ENCODE measurements at places on chromosomes 1 and 21.
A peak's percentile ranks its signal among the peaks of the same experiment; 100 is the strongest.

DNA sequence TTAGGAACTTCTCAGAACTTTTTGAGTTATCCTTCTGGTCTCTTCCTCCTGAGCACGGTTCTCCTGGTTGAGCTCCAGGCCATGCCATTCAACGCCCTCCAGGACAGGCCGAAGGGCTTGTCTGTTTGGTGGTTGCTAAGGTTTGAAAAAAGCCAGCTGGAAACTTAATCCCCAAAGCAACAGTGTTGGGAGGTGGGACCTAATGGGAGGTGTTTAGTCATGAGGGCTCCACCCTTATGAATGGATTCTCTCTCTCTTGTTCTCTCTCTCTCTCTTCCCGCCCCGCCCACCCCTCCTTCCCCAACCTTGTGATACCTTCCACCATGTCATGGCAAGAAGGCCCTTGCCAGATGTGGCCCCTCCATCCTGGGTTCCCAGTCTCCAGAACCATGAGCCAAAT is 829 bp downstream of the KCNE1 start:
- no peak for DNase-seq

DNA sequence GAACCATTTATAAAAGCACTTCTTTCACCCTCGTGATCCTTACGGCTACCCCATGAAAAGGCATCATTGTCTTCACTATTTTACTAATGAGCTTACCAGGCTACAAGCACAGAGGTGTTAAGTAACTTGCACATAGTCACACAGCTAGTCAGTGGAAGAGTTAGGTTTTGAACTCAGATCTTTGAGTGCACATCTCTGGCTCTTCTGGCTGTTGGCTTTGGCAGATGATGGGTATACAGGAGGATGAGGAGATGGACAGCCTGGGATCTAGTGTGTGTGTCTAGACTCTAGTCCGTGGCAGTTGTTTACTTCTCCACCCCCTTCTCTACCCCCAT is 11.6 kb downstream of the VANGL2 start:
- no peak for DNase-seq

DNA sequence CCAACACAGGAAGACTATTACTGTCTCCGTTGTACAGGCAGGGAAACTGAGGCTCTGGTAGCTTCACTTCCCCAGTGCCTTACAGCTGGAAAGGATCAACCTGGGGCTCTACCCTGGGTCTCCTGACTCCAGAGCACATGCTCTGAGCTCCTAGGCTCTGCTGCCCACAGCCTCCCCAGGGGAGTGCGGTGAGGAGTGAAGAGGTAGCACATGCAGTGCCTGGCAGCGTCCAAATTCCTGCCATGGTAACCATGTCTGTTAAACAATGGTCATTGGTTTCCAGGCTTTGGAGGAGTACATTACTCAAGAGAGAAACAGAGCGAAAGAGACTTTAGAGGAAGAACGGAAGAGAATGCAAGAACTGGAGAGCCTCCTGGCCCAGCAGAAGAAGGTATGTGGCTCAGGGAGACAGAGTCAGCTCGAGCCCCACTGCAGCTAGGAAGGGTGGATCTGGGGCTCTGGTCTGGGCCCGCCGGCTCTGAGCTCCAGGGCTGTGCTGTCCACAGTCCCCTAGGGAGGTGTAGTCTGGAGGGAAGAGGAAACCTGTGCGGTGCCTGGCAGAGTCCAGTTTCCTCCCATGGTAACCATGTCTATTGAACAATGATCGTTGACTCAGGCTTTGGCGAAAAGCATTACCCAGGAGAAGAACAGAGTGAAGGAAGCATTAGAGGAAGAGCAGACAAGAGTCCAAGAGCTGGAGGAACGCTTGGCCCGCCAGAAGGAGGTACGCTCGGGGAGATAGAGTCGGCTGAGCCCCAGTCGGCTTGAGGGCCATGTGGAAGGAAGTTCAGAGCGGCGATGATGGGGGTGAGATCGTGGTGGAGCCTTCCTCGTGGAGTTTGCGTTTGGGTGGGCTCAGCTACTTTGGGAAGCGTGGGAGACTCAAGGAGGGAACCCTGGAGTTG is 64.6 kb upstream of the EFHD2 start:
- DNase-seq = no peak

DNA sequence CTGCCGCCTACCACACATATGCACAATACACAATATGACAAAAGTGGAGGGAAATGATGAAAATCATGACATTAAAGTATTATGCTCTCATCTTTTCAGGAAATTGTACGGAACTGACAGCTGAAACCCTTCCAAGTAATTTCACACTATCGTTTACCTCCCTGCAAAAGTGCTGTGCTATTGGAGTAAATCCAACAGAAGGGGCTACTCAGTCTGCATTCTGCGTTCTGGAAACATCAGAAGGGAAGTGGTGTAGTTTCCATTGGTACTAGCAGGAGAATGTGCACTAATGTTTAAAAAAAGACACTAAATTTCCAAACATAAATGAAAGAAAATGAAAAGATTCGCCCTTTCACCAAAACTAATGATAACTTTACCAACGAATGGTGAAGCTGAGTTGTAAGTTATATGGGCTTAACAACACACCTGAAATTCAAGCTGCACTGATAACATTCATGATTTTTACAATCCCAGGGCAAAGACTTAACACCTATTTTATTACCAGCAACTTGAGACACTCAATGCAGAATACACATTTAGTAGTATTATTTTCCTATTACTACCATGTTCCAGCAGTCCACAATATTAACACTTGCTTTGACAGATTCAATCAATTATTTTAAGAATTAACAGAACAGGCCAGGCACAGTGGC is 3.2 kb downstream of the DENND1B start:
- no peak for DNase-seq

- no peak for DNase-seq
Measured at GRCh38 chr1:7430691-7431090, 340.4 kb upstream of the VAMP3 start.

GRCh38 chr1:228866468-228866867 is 131.2 kb downstream of the RHOU start:
- DNase-seq = peak; percentile 71

DNA sequence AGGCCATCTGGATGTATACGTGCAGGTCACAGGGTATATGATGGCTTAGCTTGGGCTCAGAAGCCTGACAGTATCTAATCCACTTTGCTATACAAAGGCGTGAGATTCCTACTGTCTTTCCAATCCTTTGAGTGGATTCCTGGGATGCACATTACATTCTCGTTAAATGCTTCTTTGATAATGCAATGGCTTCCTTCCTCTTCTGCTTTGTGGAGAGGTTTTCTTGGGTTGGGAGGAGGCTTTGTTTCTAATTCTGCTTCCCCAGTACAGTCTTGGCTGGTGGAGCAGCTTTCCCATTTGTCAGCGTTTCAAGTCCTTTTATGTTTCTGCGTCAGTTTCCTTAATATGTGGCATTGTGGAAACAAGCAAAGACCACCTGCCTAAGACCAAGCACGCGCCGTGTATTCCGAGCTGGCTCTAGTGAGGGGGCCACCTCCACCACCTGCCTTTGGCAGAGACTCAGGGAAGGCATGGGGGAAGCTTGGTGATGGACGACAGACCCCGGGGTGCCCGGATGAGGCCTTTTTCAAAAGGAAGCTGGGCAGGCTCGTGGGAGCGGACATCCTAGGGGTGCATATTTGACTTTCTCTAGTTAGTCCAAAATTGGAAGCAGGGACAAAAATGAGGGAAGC is 72.7 kb downstream of the WDR4 start:
- DNase-seq = no peak

Measured in choroid plexus epithelial cell (primary cell).